ENCODE measurements at places on chromosomes 5 and 9. TPM values are rescaled to one million over a fixed set of nuclear protein-coding genes. Genes with fewer than 3 reads are reported as not detected.

DNA sequence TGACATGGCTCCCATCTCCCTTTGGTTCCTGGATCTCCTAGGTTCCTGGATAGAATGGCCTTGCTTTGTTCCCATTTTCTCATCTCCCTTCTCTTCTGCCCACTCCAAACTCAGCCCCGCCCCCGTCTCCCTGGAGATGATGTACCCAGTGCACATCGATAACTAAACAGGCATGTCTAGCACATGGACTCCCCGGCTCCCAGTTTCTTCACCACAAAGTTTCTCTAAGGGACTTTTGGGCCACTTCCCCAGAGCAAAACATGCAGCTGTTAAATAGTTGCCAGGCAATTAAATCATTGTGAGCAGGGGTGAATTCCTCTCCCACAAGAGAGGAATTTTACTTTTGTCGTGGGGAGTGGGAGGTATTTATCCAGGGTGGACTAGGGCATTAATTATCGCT, 259.0 kb downstream of the GADD45G start:
- peak; percentile 57 for DNase-seq
- H3K27ac ChIP-seq: no peak overlapping the region
- no peaks in the 10 kb centered on the region for H3K36me3 ChIP-seq
- no peak overlapping the region for H3K4me3 ChIP-seq
- no peaks in the 10 kb centered on the region for H3K4me1 ChIP-seq

- no peaks in the 10 kb centered on the region for H3K4me1 ChIP-seq
- DNase-seq: peak; percentile 44
- H3K4me3 ChIP-seq: no peak overlapping the region
Observed at GRCh38 chr9:134192311-134192950, 28.1 kb upstream of the RNU6ATAC start.

The SPATA31C1 gene
- total RNA-seq: not detected

DNA sequence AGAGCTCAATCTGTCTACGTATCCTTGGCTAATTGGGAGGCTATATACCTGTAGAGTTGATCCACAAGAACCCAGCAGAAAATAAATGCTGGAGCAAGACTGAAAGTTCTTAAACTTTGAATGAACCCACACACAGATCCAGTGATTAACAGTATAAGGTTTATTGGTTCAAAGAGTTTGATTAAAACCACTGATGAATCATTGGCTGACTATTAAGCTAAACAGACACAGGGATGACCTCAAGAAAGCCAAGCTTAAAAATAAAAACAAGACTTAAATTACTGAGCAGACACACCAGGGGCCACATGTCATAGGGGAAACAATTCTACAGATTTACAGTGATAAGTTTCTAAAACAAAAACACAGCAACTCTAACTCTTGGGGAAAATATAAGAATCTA, 163.6 kb downstream of the SPATA31D1 start:
- no peaks in the 10 kb centered on the region for H3K27me3 ChIP-seq
- H3K4me1 ChIP-seq: no peaks in the 10 kb centered on the region
- no peak overlapping the region for H3K27ac ChIP-seq
- no peak for DNase-seq

DNA sequence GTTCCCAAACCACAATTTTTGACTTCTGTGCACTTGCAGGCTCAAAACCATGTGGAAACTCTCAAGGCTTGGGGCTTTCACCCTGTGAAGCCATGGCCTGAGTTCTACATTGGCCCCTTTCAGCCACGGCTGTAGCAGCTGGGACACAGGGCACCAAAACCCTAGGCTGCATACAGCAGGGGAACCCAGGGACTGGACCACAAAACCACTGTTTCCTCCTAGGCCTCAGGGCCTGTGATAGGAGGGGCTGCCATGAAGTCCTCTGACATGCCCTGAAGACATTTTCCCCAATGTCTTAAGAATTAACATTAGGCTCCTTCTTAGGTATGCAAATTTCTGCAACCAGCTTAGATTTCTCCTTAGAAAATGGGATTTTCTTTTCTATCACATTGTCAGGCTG, 312.1 kb upstream of the TUSC1 start:
- H3K4me1 ChIP-seq: no peaks in the 10 kb centered on the region
- no peak for DNase-seq
- H3K36me3 ChIP-seq: no peaks in the 10 kb centered on the region
- H3K27ac ChIP-seq: no peak overlapping the region

- H3K27ac ChIP-seq: no peak overlapping the region
- no peaks in the 10 kb centered on the region for H3K36me3 ChIP-seq
- no peak overlapping the region for H3K4me3 ChIP-seq
- DNase-seq: no peak
- H3K27me3 ChIP-seq: no peaks in the 10 kb centered on the region
- no peaks in the 10 kb centered on the region for H3K4me1 ChIP-seq
Observed at GRCh38 chr9:33698267-33698666, 97.1 kb upstream of the PRSS3 start.

The IGFBPL1 gene
- total RNA-seq: 5.9 TPM

DNA sequence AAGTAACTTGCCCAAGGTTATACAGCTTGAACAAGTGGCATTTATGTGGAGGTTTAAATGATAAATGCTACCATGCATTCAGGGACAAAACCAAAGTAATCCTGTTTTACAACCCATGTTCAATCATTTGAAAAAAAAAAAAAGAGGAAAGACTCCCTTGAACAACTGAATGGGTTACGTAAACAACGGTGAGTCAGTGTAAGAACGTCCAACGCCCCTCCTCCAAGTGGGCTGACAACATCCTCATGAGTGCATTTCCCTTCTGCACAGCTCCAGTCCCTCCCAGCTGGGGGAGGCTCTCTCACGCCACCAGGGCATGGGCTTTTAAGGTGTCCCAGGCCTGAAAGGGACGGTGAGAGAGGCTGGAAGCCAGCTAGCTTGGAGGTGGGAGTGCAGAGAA, 90.0 kb downstream of the PRRT1B start:
- DNase-seq: peak; percentile 89
- no peak overlapping the region for H3K27ac ChIP-seq
- H3K4me1 ChIP-seq: no peaks in the 10 kb centered on the region
- no peaks in the 10 kb centered on the region for H3K27me3 ChIP-seq
- H3K36me3 ChIP-seq: peaks cover 3% of the 10 kb centered on the region

GRCh38 chr5:154253807-154254206, 63.3 kb downstream of the GALNT10 start:
- peaks cover 3% of the 10 kb centered on the region for H3K4me1 ChIP-seq
- no peak overlapping the region for H3K27ac ChIP-seq
- no peak overlapping the region for H3K4me3 ChIP-seq
- H3K27me3 ChIP-seq: no peaks in the 10 kb centered on the region

- no peaks in the 10 kb centered on the region for H3K36me3 ChIP-seq
- H3K27ac ChIP-seq: no peak overlapping the region
- no peak overlapping the region for H3K4me3 ChIP-seq
- no peaks in the 10 kb centered on the region for H3K27me3 ChIP-seq
Observed at GRCh38 chr5:116462500-116462899, 112.1 kb downstream of the SEMA6A start.

The CDH9 gene
- total RNA-seq: not detected

GRCh38 chr5:7250611-7251010, 145.3 kb upstream of the ADCY2 start:
- no peak overlapping the region for H3K27ac ChIP-seq
- H3K36me3 ChIP-seq: no peaks in the 10 kb centered on the region
- peaks cover 1% of the 10 kb centered on the region for H3K27me3 ChIP-seq
- no peak for DNase-seq
- no peaks in the 10 kb centered on the region for H3K4me1 ChIP-seq

DNA sequence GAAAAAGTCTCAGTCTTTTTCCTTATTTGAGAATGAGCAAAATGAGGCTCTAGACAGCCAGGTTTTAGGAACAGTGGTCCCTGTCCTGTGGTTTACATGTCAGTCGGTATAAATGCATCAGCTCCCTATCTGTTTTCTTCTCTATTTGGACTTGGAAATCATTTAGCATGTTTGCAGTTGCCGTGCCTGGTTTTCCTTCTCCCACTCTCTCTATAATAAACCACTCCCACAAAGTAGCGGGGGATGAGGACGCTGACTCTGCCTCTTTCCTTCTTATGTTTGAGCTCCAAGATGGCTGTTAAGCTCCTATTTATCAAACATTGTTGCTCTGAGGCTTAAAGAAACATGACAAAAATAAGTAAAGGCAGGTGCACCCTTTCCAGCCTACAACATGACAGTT, 57.2 kb upstream of the CTSL start:
- H3K27me3 ChIP-seq: no peaks in the 10 kb centered on the region
- no peaks in the 10 kb centered on the region for H3K4me1 ChIP-seq
- no peak for DNase-seq
- no peaks in the 10 kb centered on the region for H3K36me3 ChIP-seq
- no peak overlapping the region for H3K4me3 ChIP-seq
- no peak overlapping the region for H3K27ac ChIP-seq

DNA sequence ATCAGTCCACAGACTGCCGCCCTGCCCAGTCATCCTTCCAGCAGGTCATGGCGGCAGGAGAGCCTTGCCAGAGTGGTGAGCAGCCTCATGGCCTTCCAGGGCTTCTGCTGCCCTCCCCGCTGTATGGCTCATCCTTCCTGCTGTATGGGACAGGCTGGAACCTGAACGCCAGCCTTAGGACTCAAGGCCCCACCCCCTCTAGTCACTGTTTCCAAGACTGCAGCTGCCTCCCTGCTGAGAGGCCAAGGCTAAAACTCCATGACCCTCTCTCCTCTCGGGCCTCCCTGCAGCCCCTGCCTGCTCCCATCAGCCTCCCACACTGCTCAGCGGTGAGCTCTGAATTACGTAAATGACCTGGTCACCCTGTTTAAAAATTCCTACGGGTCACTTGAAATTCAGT, 227.5 kb downstream of the AGTPBP1 start:
- H3K4me1 ChIP-seq: no peaks in the 10 kb centered on the region
- no peaks in the 10 kb centered on the region for H3K27me3 ChIP-seq
- H3K36me3 ChIP-seq: no peaks in the 10 kb centered on the region
- no peak overlapping the region for H3K27ac ChIP-seq

DNA sequence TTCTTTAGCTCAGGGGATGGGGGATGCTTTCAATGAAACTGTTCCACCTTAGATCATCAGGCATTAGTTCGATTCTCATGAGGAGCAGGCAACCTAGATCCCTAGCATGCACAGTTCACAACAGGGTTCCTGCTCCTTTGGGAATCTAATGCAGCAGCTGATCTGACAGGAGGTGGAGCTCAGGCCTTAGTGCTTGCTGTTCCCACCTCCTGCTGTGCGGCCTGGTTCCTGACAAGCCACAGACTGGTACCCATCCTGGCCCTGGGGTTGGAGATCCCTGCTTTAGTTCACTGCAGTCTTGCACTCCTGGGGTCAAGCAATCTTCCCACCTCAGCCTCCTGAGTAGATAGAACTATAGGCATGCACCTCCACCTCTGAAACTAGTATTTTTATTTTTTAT, 1369.8 kb upstream of the NUDT12 start:
- H3K27ac ChIP-seq: no peak overlapping the region
- no peaks in the 10 kb centered on the region for H3K4me1 ChIP-seq
- no peaks in the 10 kb centered on the region for H3K27me3 ChIP-seq
- no peaks in the 10 kb centered on the region for H3K36me3 ChIP-seq

The DAB2 gene
- total RNA-seq: 119 TPM

The LCN1 gene
- total RNA-seq: 0.81 TPM

The DEPDC1B gene
- 1.3 TPM for total RNA-seq

The CARD9 gene
- total RNA-seq: 5.3 TPM

- peak overlapping the region; percentile 97 for H3K4me3 ChIP-seq
- H3K27me3 ChIP-seq: no peaks in the 10 kb centered on the region
- H3K36me3 ChIP-seq: no peaks in the 10 kb centered on the region
- no peaks in the 10 kb centered on the region for H3K4me1 ChIP-seq
- peak; percentile 58 for DNase-seq
- H3K27ac ChIP-seq: peak overlapping the region; percentile 20
Observed at GRCh38 chr5:177132136-177133095, 1.2 kb upstream of the NSD1 start.

- H3K4me1 ChIP-seq: no peaks in the 10 kb centered on the region
- H3K4me3 ChIP-seq: no peak overlapping the region
Observed at GRCh38 chr5:179404321-179405053, 59.2 kb upstream of the ADAMTS2 start.

The OTP gene
- total RNA-seq: not detected

DNA sequence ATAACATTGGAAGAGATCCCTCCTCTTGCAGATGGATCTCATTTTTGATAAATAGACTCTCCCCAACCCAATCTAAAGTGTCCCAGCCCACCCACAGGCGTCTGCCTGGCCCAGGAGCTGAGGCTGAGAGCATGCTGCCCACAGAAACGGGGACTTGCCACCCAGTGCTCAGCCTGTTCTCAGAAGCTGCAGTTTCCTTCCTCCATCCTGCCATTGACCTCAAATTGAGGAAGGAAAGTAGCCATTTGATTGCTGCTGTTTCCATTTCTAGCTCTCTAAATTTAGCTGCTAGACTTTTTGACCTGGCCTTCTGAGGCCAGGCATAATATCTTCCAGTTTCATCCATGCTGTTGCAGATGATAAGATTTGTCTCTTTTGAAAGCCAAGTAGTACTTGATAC, 31.1 kb upstream of the FRMD3 start:
- no peak for DNase-seq
- peaks cover 3% of the 10 kb centered on the region for H3K4me1 ChIP-seq
- no peaks in the 10 kb centered on the region for H3K27me3 ChIP-seq
- no peak overlapping the region for H3K27ac ChIP-seq
- H3K36me3 ChIP-seq: no peaks in the 10 kb centered on the region

GRCh38 chr5:55601628-55602027, 66.9 kb upstream of the PLPP1 start:
- H3K27ac ChIP-seq: peak overlapping the region; percentile 95
- no peaks in the 10 kb centered on the region for H3K36me3 ChIP-seq
- H3K4me3 ChIP-seq: no peak overlapping the region
- H3K27me3 ChIP-seq: no peaks in the 10 kb centered on the region
- H3K4me1 ChIP-seq: peaks cover 17% of the 10 kb centered on the region
- no peak for DNase-seq

The CHSY3 gene
- 19.5 TPM for total RNA-seq

- H3K4me1 ChIP-seq: no peaks in the 10 kb centered on the region
- no peaks in the 10 kb centered on the region for H3K36me3 ChIP-seq
- no peak overlapping the region for H3K4me3 ChIP-seq
- no peaks in the 10 kb centered on the region for H3K27me3 ChIP-seq
Observed at GRCh38 chr5:83654427-83654994, 66.1 kb downstream of the HAPLN1 start.

The PTGES gene
- 9.1 TPM for total RNA-seq

DNA sequence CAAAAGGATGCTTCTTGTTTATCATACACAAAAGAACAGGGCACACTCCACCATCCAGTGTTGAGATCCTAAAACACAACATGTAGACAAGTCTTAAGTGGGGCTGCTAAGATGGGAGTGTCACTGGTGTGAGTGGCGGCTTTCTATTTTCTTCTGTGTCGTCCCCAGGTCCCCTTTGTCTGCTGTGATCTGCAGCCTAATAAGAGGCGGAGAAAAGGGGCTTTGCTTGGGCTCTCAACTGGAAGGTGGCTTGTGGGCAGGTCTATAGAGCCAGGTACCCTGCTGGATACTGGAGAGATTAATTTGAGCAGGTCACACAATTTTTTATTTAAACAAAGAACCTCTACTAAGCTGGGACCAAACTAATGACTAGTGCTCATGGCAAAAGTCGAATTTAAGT, 126.1 kb upstream of the SAP30L start:
- peaks cover 3% of the 10 kb centered on the region for H3K4me1 ChIP-seq
- H3K27ac ChIP-seq: no peak overlapping the region
- H3K4me3 ChIP-seq: no peak overlapping the region
- H3K27me3 ChIP-seq: no peaks in the 10 kb centered on the region
- H3K36me3 ChIP-seq: no peaks in the 10 kb centered on the region
- DNase-seq: no peak

The HRH2 gene
- 15.3 TPM for total RNA-seq

- peaks cover 5% of the 10 kb centered on the region for H3K4me1 ChIP-seq
- H3K4me3 ChIP-seq: no peak overlapping the region
- no peak overlapping the region for H3K27ac ChIP-seq
- no peaks in the 10 kb centered on the region for H3K27me3 ChIP-seq
Observed at GRCh38 chr5:72465601-72466563, 41.3 kb downstream of the ZNF366 start.

Measured in aorta (tissue), 5 donors.